SK-N-SH (cell line): ENCODE measurements at places on chromosomes 2 and 18. TPM values are rescaled to one million over a fixed set of nuclear protein-coding genes. Genes with fewer than 3 reads are reported as not detected.

GRCh38 chr2:9648821-9649220 lies 18.0 kb upstream of the YWHAQ start:
- H3K36me3 ChIP-seq: no peaks in the 10 kb centered on the region
- no peak overlapping the region for H3K4me3 ChIP-seq
- H3K27ac ChIP-seq: no peak overlapping the region
- H3K27me3 ChIP-seq: no peaks in the 10 kb centered on the region
- no peak for DNase-seq

DNA sequence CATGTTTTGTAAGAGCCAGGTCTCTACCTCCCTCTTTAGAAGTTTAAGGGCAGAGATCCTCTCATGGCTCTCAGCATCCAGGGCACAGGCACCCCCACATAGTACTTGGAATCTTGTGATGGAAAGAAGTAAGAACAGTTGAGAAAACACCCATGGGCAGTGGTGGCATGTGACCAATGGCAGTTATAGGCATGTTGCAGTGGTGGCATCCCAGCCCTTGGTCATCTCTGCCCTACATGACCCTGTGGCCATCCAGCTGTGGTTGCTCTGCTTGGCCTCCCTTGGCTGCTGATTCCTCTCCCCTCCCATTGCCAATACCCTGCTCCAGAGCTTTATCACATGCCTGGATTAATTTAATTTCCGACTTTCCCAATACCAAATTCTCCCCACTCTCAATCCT lies 13.3 kb upstream of the MSH2 start:
- no peak overlapping the region for H3K4me3 ChIP-seq
- H3K27ac ChIP-seq: no peak overlapping the region
- no peaks in the 10 kb centered on the region for H3K27me3 ChIP-seq

- no peaks in the 10 kb centered on the region for H3K27me3 ChIP-seq
- H3K36me3 ChIP-seq: no peaks in the 10 kb centered on the region
- H3K27ac ChIP-seq: no peak overlapping the region
- H3K4me1 ChIP-seq: no peaks in the 10 kb centered on the region
These were observed 20.9 kb downstream of the NETO1 start for GRCh38 chr18:72846736-72847533.

- no peak for DNase-seq
- no peaks in the 10 kb centered on the region for H3K27me3 ChIP-seq
- no peaks in the 10 kb centered on the region for H3K36me3 ChIP-seq
- H3K27ac ChIP-seq: no peak overlapping the region
- no peak overlapping the region for H3K4me3 ChIP-seq
These were observed 9.9 kb upstream of the KLHL30 start for GRCh38 chr2:238128534-238129001.

The BMP10 gene
- polyA plus RNA-seq: not detected in 2 replicates
